ENCODE measurements at places on chromosomes 12 and 14. TPM values are rescaled to one million over a fixed set of nuclear protein-coding genes. Genes with fewer than 3 reads are reported as not detected.
A peak's percentile ranks its signal among the peaks of the same experiment; 100 is the strongest.

- H3K36me3 ChIP-seq, result peaks cover 26% of the 10 kb centered on the region
- no peak overlapping the region for H3K4me3 ChIP-seq
- peaks cover 22% of the 10 kb centered on the region for H3K27me3 ChIP-seq
- no peak for DNase-seq
- H3K4me1 ChIP-seq, result peaks cover 16% of the 10 kb centered on the region
Measured at GRCh38 chr12:2581293-2582045, 213.3 kb upstream of the FKBP4 start.

DNA sequence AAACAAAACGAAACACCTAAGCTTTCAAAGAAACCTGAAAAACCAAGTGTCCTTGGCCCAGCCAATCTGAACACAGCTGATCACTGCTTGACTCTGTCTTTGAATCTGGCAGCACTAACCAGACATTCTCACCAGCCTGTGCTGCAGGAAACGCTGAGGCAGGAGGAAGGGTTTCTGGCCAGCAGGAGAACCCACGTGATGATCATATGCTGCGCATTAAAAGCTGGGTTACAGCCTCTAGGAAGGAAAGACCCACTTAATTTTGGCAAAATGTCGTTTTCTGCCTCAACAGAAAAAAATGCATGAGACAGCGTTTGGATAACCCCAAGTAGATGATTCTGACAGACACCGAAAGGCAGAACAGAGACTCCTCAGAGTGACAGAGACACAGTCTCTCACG lies 9.8 kb downstream of the APPL2 start:
- H3K4me3 ChIP-seq, result no peak overlapping the region
- H3K27me3 ChIP-seq, result no peaks in the 10 kb centered on the region
- DNase-seq, result peak; percentile 81
- peaks cover 10% of the 10 kb centered on the region for H3K36me3 ChIP-seq
- H3K4me1 ChIP-seq, result peaks cover 86% of the 10 kb centered on the region

DNA sequence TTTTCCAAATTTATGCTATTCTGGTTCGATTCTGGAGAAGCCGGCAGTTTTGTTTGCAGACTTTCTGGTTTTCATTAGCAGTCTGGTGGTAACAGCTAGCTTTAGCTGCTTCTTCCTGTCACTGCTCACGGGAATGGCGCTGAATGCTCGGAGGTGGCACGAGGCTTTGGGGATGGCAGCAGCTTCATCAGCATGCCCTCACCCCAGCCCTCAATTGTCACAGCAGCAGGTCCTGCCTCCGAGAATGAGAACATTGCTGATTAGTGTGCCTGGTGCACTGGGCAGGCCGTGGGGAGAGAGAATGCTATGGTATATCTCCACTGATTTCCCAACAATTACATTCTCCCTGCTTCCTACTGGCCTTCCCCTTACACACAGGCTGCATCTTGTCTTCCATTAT lies 73.6 kb downstream of the SAMD4A start:
- H3K27ac ChIP-seq, result no peak overlapping the region
- no peak overlapping the region for H3K4me3 ChIP-seq
- H3K27me3 ChIP-seq, result no peaks in the 10 kb centered on the region
- H3K4me1 ChIP-seq, result no peaks in the 10 kb centered on the region
- H3K36me3 ChIP-seq, result no peaks in the 10 kb centered on the region

GRCh38 chr14:30756594-30756993 lies 117.8 kb upstream of the COCH start:
- no peaks in the 10 kb centered on the region for H3K36me3 ChIP-seq
- H3K4me3 ChIP-seq, result no peak overlapping the region
- no peak for DNase-seq

- H3K36me3 ChIP-seq, result no peaks in the 10 kb centered on the region
- DNase-seq, result no peak
- no peak overlapping the region for H3K4me3 ChIP-seq
- H3K4me1 ChIP-seq, result no peaks in the 10 kb centered on the region
- H3K27ac ChIP-seq, result no peak overlapping the region
Measured at GRCh38 chr14:44530475-44530874, 23.4 kb upstream of the FSCB start.

DNA sequence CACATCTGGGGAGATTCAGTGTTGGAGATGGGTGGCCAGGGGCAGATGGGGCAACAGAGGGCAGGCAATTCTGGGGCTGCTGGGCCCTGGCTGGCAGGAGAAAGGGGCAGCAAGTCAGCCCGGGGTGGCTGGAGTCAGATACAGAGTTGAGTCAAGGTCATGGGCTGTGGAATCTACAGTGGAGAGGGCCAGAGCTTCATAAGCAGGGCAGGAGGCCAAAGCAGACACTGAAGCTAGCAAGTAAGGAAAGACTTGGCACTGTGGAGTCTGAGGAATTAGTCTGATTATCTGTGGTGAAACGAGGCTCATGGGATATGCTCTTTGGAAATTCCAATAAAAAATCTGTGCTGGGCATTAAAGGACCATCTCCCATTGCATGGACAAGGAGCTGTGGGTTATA lies 95.5 kb downstream of the TMX1 start:
- H3K4me3 ChIP-seq, result no peak overlapping the region
- H3K27me3 ChIP-seq, result no peaks in the 10 kb centered on the region
- peak; percentile 47 for DNase-seq
- no peaks in the 10 kb centered on the region for H3K36me3 ChIP-seq
- H3K4me1 ChIP-seq, result no peaks in the 10 kb centered on the region
- peak overlapping the region; percentile 55 for H3K27ac ChIP-seq

Gene ZBTB42
- 5.5 TPM for polyA plus RNA-seq

Gene TAS2R10
- polyA plus RNA-seq, result not detected

Gene RPS6KL1
- 2.0 TPM for polyA plus RNA-seq

Gene GARIN6
- not detected for polyA plus RNA-seq

Gene PRH2
- polyA plus RNA-seq, result not detected
